ENCODE measurements at places on chromosomes 4 and X.
A peak's percentile ranks its signal among the peaks of the same experiment; 100 is the strongest.

GRCh38 chr4:42398871-42399331 is 1.6 kb downstream of the SHISA3 start:
- DNase-seq = no peak

- no peak for DNase-seq
Measured at GRCh38 chrX:86887341-86887740, 630.3 kb upstream of the KLHL4 start.

DNA sequence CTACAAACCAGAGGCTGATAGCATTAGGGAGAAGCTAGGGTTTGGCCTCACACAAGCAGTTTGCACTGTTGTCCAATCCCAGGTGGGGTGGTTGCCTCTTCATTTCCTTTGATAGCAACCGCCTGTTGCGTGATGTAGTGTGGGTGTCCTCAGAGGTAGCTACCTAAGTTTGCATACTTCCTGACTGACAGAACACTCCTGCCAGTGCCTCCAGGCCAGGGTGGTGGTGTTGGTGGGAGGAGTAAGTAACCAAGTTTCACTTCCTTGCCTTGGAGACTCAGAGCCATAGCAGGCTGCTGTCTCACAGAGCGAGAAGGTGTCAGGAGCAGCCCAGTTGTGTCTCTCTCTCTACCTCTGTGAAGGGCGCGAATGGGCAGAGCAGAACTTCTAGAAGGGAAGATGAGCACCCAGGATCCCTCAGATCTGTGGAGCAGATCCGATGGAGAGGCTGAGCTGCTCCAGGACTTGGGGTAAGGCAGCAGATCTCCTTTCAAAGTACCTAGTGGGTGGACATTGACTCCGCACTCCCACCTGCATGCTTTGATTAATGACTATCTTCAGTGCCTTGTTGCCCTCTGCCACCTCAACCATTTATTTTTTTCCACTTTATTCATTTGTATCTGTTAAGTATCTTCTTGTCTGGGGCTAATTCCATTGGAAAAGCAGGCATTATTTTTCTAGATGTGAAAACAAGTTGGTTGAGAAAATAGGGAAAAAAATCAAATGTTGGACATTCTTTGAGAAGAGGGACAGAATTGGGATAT is at the start of gene DAPP1:
TSS of gene DAPP1 (plus strand) at position 283 of the 764 bp plus-strand sequence. CDS start at position 370, 87 bp downstream.
- peak; percentile 65 for DNase-seq

GRCh38 chr4:180635281-180635680 is 1607.9 kb upstream of the TENM3 start:
- DNase-seq = no peak

- no peak for DNase-seq
Measured at GRCh38 chr4:138226351-138226750, 15.8 kb downstream of the SLC7A11 start.

GRCh38 chr4:15116509-15117079 is 114.3 kb downstream of the CPEB2 start:
- no peak for DNase-seq

- DNase-seq = no peak
Measured at GRCh38 chr4:6561173-6561516, 13.8 kb upstream of the MAN2B2 start.

GRCh38 chr4:169009286-169010124 is 550 bp downstream of the CBR4 start:
- DNase-seq = peak; percentile 72

DNA sequence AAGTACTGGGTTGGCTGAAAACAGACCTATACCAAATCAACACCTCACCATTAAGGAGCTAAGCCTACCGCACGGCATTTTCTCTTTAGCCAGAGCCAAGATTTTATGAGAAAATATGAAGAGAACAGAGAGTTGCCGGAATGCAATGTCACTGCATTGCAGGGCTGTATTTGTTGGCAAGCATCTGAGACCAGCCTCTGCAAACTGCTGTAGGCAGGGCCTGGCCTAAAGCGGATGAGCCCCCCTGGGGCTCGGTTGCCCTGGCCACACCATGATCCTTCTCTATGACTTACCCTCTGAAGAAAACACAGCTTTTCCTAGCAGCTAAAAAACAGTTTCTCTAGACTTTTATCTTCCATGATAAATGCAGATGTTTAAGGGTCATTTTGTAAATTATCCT is 120.5 kb upstream of the SORBS2 start:
- no peak for DNase-seq

GRCh38 chrX:148933881-148934280 is 433.5 kb downstream of the AFF2 start:
- no peak for DNase-seq

DNA sequence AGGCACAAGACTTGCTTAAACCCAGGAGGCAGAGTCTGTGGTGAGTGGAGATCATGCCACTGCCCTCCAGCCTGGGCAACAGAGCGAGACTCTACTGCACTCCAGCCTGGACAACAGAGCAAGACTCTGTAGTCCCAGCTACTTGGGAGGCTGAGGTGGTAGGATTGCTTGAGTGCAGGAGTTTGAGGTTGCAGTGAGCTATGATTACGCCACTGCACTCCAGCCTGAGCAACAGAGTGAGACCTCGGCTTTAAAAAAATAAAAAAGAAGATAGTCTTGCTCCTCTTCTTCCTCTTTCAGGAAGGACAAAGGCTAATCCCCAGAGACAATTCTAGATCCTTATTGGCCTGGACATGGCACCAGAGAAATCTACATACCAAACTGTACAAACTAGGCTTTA is 5.7 kb upstream of the PPEF2 start:
- peak; percentile 76 for DNase-seq

DNA sequence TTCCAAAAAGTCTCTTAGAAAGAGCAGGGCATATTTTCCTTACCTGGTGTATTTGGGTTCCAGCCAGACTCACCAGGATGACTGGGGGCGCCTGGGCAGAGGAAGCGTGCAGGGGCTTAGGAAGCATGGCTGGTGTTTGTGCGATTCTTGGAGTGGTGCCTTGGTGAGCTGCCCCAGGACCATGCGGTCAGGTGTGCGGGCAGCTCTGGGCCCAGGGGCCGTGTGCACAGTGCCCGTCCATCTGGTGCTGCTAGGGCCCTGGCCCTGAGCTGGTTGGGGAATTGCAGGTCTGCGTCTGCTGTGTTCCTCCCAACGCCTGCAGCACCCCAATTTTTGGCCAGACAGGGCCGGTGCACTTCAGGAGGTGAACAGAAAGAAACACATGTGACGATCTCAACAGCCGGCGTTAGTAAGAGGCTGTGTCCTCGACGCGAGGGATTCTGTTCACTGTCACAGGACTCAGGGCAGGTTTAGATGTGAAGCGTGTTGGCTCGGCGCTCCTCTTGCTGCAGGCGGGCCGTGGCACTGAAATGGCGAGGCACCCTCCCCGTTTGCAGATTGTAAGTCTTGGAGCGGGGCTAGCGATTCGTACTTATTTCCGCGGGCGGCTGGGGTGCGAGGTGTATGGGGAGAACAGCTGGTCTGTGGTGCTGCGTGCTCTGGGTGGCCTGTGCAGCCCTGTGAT is 15.2 kb downstream of the RGS12 start:
- no peak for DNase-seq

GRCh38 chr4:110231869-110232268 is 33.5 kb upstream of the ELOVL6 start:
- peak; percentile 29 for DNase-seq

GRCh38 chr4:83771113-83771705 is 235.3 kb downstream of the GPAT3 start:
- DNase-seq = peak; percentile 20

DNA sequence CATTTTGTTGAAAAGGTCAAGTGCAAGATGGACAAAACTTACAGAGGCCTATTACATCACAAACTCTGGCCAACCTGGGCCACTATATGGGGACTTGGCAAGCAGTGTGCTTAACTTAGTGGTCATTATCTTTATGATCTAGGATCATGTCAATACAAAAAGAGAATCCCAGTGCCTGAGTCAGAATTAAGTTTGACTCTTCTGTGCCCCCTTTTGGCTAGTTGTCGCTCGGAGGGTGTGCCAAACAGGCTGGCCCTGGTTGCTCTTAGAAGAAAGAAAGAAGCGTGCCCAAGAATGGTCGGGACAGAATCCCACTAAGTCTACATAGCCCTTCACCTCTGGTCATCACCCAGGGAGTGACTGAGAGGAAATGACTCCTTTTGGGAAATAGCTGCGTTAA is 100.1 kb downstream of the EIF4E start:
- DNase-seq = peak; percentile 4

GRCh38 chrX:104307341-104307740 is 52.6 kb upstream of the ESX1 start:
- DNase-seq = no peak

GRCh38 chr4:125104616-125105015 is 210.1 kb upstream of the FAT4 start:
- no peak for DNase-seq

DNA sequence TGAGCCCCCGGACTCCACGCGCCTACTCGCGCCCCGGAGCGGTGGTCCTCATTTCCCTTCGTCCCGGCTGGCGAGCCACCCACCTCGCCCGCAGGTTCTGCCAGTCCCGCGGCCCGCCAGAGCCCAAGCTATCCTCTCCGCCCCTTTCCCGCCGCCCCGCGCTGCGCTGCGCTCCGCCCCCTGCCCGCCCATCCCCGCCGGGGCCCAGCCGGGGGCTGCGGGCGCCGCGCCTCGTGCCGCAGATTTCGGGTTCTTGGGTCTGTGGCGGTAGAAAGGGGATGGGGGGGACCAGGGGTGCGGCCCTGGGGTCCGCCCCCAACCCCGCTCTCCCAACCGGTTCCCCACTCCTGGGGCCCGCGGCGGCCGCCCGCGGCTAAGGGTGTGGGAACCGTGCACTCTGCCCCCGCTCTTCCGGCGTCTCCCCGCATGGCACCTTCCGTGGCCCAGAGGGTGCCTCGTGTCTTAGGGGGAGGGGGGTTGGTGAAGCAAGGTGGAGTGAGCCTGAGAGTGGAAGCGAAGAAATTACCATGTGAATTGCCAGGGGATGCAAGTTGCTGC is 650.8 kb upstream of the DIPK2B start:
- peak; percentile 5 for DNase-seq

- peak; percentile 78 for DNase-seq
Measured at GRCh38 chr4:41644288-41644914, 104.1 kb downstream of the PHOX2B start.

- peak; percentile 42 for DNase-seq
Measured at GRCh38 chrX:132668178-132668577, 179.3 kb upstream of the MBNL3 start.

GRCh38 chr4:150769248-150769647 is 187.3 kb downstream of the MAB21L2 start:
- peak; percentile 53 for DNase-seq

GRCh38 chr4:125492957-125493356 is 178.2 kb downstream of the FAT4 start:
- DNase-seq = no peak

GRCh38 chr4:20074450-20074849 is 177.3 kb upstream of the SLIT2 start:
- no peak for DNase-seq

DNA sequence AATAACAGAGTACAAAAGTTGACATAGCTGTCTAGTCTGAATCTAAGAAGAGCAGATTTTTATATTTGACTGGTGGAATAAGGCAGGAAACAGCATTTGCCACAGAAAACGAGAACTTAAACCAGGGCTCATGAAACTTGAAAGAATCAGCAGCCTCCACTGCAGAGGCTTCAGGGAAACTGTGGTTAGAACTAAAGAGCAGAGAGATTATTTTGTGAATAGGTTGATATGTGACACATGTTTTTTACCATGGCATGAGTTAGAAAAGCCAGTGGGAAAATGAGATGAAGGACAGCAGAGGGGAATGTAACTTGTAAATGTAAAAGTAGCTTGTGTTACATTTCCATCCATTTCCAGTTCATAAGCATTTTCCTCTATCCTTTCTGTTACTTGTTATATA is 63.7 kb upstream of the CAMK2D start:
- DNase-seq = peak; percentile 65

GRCh38 chr4:23166407-23166806 is 473.7 kb downstream of the GBA3 start:
- no peak for DNase-seq

DNA sequence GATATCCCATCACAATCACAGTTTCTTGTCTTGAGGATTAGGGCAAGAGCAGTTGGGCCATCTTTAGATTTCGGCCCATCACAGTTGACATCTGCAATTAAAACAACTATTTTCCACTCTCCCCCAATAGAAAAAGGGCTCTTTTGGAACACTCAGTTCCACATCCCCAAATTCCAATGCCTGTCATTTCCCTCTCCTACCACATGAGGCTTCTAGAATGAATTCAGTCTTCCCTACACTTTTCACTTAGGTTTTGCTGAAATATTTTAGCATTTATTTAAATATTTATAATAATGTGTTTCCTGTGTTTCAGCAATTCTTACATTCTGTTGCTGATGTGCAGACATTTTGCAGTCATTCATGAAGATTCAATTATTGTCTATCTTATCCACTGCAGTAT is 118.4 kb downstream of the COX18 start:
- no peak for DNase-seq

DNA sequence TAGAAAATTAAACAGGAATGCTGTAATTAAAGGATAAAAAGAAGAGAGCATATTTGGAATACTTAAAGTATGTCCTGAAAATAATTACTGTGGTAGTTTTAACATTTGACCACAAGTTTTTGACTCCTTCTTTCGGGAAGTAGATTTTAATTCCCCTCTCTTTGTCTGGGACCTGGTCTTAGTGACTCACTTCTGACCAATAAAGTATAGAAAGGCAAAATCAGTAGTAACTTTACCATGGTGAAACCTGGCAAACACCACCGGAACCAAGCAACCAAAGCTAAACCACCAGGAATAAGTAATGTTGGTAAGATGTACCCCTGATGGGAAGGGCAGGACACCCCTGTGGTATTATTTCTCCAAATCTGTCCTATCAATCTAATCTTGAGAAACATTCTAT is 314.8 kb downstream of the PDHA2 start:
- no peak for DNase-seq

DNA sequence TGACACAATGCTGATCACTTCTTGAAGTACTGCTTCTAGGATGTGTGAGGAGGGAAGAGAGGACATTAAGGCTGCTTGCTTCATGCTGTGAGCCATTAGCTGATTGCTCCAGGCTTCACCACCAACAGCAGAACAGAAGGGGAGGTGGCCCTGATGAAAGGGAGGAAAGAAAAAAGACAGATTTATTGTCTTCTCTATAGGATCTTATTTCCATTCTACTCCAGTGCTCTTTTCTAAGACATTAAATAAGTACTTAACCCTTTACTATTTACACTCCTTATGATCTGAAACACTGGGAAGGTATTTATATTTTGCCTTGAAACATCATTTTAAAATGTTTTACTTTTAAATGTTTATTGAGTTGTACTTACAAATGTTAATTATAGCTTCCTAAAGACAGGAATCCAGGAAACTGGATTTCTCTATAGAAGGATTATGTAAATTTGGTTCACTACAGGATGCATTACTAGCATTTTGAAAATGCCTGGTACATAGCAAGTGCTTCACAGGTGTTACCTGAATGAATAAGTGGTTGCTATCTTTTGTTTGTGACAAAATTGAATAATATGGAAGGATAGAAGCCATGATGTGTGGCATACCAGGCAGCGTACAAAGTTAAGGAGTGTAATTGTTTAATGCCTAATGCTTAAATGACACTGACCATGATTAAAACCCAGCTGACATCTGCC is 680.9 kb upstream of the ATOH1 start:
- DNase-seq = no peak

DNA sequence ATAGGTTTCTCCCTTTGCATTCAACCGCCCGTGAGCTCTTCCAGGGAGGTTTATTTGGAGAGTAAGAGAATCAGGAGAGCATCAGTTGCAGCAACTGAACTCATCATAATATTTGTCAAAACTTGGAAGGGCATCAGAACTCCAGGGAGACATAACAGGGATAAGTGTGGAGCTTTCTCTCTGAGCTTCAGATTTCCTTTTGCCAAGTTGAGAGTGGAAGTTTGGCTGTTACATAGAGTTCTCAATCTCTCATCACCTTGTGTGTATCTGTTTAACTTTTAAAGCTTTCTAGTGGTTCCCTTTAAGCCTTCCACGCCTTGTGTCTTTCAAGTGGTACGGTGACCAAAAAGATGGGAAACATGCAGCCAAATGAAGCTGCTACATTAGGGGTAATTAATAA is 18.8 kb downstream of the BMP3 start:
- DNase-seq = no peak
